ENCODE measurements at places on chromosomes 1 and 21. TPM values are rescaled to one million over a fixed set of nuclear protein-coding genes. Genes with fewer than 3 reads are reported as not detected.

The SPOCD1 gene
- 3.7 TPM for total RNA-seq

The THAP3 gene
- 15.0 TPM for total RNA-seq

The SRSF11 gene
- total RNA-seq: 193 TPM

The TLR5 gene
- total RNA-seq: 0.73 TPM

The OR10Z1 gene
- not detected for total RNA-seq

The SHE gene
- total RNA-seq: 1.1 TPM

The ATAD3C gene
- 0.94 TPM for total RNA-seq

DNA sequence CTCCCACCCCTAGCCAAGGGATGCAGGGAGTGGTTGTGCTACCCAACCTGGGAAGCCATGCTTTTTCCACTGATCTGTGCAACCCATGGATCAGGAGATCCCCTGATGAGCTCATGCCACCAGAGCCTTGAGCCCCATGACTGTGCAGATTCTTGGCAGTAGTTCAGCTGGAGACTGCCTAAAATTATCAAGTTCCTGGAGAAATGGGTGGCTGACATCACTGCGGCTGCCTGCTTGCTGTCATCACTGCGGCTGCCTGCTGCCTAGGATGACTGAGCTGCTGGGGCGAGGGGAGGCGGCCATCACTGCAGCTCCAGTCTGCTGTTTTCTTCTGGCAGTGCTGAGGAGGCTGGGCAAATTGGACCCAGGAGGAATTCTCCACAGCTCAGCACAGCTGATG, 159.2 kb downstream of the AGBL4 start:
- no peak for DNase-seq

GRCh38 chr21:34112316-34113033, 39.1 kb downstream of the MRPS6 start:
- no peak for DNase-seq

- DNase-seq: no peak
Observed at GRCh38 chr1:184412472-184412871, 25.6 kb downstream of the C1orf21 start.

- DNase-seq: no peak
Observed at GRCh38 chr1:174166530-174167264, 7.4 kb downstream of the RABGAP1L start.

GRCh38 chr1:36034692-36035091, 49.2 kb upstream of the TEKT2 start:
- DNase-seq: no peak

DNA sequence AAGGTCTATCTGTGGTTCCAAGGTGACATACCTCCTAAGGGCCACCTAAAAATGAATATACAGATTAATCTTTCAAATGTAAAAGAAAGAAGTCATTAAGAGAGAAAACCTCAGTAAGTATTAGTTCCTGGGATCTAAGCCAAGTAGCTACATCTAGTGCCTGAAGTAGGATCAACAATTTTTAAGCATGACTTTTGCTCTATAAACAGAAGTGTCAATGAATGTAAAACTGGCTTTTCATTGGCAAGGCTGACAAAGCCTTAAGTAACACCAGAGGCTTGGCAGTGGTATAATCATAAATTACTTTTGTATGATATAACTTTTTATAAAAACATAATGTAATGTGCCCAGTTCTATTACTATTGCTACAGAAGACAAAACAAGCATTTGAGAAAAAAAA, 12.2 kb upstream of the ACADM start:
- DNase-seq: no peak

GRCh38 chr21:38352536-38353219, 95.9 kb downstream of the KCNJ15 start:
- DNase-seq: peak; percentile 77

- no peak for DNase-seq
Observed at GRCh38 chr1:41802532-41803501, 115.9 kb downstream of the HIVEP3 start.

- no peak for DNase-seq
Observed at GRCh38 chr1:89842567-89843272, 21.9 kb downstream of the LRRC8D start.

GRCh38 chr1:216722821-216723220, 408 bp downstream of the ESRRG start:
- DNase-seq: no peak

DNA sequence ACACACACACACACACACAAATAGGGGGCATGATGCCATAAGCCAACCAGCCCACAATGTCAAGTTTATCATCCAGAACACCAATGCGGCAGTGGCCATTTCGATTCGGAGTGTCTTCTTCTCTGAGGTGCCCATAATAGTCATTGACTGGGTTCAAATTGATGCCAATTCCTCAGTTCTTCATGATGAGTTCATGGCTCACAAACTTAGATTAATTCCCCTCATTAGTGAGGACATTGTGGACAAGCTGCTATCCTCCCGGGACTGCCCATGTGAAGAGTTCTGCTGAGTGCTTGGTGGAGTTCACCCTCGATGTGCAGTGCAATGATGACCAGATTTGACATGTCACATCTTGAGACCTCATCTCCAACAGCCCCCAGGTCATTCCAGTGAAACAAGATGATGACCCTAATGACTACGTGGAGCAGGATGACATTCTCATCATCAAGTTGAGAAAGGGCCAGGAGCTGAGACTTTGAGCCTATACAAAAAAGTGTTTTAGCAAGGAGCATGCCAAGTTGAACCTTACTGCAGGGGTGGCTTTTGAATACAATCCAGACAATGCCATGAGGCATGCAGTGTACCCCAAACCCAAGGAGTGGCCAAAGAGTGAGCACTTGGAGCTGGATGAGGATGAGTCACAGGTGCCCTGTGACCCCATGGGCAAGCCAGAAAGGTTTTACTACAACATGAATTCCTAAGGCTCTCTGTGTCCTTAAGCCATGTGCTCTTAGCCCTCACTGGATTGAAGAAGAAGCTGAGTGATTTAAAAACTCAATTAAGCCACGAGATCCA, 211.6 kb upstream of the SAMSN1 start:
- no peak for DNase-seq

GRCh38 chr1:101769520-101769919, 227.2 kb downstream of the OLFM3 start:
- no peak for DNase-seq

GRCh38 chr1:223215026-223215425, 72.0 kb upstream of the TLR5 start:
- no peak for DNase-seq

DNA sequence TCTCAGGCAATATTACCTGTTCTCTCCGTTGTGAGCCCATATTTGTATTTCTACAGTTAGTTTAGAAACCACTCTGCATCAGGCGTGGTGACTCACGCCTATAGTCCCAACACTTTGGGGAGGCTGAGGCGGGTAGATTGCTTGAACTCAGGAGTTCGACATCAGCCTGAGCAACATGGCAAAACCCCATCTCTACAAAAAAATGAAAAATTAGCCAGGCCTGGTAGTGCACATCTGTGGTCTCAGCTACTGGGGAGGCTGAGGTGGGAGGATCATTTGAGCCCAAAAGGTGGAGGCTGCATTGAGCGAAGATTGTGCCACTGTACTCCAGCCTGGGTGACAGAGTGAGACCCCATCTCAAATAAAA, 19.7 kb upstream of the ID3 start:
- DNase-seq: no peak

GRCh38 chr1:204513117-204513716, 3.0 kb upstream of the MDM4 start:
- no peak for DNase-seq

GRCh38 chr1:218034468-218034867, 250.6 kb upstream of the RRP15 start:
- DNase-seq: peak; percentile 41
